Lower lobe of right lung (tissue), 2 donors: ENCODE measurements at places on chromosomes 3 and 15.
A peak's percentile ranks its signal among the peaks of the same experiment; 100 is the strongest.

GRCh38 chr3:195247863-195248189, 23.1 kb downstream of the XXYLT1 start:
- DNase-seq: peak; percentile 24

- no peak for DNase-seq
These were observed 25.8 kb downstream of the LRTM1 start for GRCh38 chr3:54901906-54902685.

GRCh38 chr3:64151342-64151871, 73.9 kb downstream of the PRICKLE2 start:
- no peak for DNase-seq

- DNase-seq: no peak
These were observed 21.2 kb upstream of the TMEM115 start for GRCh38 chr3:50380405-50381085.

DNA sequence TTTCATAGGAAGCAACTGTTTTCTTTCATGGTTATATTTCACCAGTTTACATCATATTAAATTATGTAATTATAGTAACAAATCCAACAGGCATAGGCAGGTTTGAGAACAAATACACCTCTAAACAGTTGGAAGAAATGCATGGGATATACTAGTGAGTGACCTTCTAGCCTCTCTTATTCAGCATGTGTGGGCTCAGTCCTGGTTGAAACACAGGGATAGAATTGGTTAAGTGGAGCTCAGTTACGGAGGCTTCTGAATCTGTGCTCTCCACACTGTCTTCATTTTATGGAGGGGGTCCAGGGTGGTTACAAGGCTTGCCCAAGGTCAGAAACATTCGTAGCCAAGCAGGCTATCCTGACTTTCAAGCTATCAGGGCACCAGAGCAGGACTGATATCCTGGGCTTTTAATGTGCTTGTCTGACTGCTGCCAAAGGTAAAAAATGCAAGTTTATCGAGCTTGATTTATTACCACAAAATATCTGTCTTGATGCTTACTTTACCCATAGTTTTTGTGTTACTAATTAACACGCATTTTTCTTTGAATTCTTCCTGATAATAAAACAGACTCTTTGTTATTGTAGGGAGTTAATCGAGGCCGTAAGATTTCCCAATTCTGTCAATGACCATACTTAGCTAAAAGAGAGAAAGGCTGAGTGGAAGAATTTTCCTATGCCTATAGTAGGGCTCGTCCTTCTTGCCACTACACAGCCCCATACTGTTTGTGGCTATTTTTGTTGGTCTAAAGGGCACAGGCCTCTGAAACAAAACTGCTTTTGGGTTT, 89.6 kb downstream of the FILIP1L start:
- DNase-seq: no peak

DNA sequence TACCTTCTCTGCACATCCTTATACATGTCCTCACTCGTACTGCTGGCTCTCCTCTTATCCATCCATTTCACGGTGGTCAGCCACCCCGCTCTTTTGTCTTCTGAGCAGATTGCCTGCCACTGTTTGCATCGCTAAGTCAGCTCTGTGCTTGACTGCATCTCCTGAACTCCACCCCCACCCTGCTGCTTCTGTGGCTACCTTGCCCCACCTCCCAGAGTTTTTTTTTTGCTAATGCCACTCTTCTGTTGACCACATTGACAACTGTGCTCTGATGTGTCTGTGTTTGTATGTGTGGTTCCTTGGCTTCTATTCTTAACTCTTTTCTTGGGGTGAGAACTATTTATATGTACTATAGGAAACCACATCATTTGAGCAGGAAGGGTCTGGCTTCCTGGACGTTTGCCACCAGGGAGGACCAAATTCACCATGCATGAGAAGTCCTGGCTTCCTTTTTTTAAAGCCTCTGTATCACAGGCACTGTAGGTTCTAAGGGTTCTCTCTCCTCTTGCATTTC, 12.8 kb upstream of the MTMR10 start:
- DNase-seq: no peak

- DNase-seq: no peak
These were observed 4.0 kb downstream of the AP2M1 start for GRCh38 chr3:184178521-184179138.

DNA sequence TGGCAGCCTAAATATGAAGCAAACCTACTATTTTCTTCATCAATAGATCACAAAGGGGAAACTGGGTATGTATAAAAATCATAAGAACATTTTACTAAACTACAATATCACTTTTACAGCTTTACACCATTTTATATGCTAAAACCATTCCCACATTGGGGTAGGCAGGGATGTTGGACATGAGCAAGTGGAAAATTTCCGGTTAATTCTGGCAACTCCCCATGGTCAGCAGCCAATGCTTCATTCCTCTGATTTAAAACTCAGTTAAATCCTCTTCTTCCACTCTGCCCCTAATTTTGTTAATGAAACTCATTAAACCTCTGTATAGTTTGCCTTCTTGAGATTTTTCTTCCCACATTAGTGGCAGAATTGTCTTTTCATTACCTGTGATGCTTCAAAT, 552.5 kb upstream of the NECTIN3 start:
- no peak for DNase-seq

- DNase-seq: no peak
These were observed 2.6 kb upstream of the DPPA4 start for GRCh38 chr3:109339714-109340648.

- no peak for DNase-seq
These were observed 20.8 kb downstream of the FAM174B start for GRCh38 chr15:92634671-92635201.

- DNase-seq: no peak
These were observed 111.5 kb downstream of the NTRK3 start for GRCh38 chr15:88144921-88145653.

- no peak for DNase-seq
These were observed 90.7 kb downstream of the IMPG2 start for GRCh38 chr3:101229681-101230080.

- DNase-seq: peak; percentile 48
These were observed 301.0 kb upstream of the TBL1XR1 start for GRCh38 chr3:177498037-177498857.

- DNase-seq: no peak
These were observed 935.2 kb downstream of the TBL1XR1 start for GRCh38 chr3:176262071-176262470.

DNA sequence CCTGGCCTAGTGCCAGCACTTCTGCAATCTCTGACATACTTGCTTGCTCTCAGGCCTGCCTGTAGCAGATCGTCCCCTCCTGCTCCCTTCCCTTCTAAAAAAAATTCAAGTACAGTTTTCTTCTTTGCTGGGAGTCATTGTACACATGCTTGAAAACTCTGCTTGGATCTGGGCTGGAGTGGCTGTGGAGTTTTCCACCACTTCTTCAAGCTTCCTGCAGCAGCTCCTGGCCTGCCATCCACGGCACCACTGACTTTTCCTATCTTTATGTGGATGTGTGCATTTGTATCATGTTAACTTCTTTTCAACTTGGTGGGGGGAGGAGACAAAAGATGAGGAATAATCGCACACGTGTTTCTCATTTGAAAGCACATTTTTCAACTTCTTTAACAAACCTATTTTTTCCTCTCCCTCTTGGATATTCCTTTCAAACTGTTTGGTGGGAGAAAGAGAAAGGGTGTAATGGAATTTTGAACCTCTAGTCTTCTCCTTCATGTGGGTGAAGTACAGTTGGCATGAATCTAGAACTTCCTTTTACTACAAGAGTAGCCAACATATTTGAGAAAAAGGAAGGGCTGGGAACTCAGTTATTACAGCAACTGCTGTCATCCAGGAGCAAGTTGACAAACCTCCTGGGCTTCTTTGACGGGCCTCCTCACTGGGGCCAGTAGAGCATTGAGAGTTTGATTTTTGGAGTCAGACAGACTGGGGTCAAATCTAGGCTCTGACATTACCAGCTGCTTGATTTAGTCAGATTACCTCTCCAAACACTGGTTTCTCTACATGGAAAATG, 61.2 kb upstream of the LRTM1 start:
- DNase-seq: no peak

GRCh38 chr3:82229397-82229796, 468.0 kb upstream of the GBE1 start:
- no peak for DNase-seq

- DNase-seq: no peak
These were observed 11.3 kb downstream of the ADAM10 start for GRCh38 chr15:58738046-58738707.

DNA sequence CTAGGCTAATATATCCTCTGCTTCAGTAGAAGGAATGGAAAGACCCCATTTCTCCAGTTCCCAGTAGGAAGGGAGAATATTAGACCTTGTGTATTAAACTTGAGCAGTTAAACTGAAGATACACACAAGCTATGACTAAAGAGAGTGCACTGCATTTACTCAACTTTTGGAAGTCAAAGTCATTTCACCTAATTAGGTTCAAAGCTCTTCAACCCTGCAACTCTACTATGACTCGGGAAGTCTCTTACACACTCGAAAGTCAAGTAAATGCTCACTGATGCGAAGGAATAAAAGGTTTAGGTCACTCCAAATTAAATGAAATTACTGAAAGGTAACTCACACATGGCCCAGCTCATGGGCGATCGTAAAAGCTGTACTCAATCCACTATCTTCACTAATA, 33.8 kb downstream of the ADAMTS9 start:
- no peak for DNase-seq

GRCh38 chr3:152123457-152123856, 145.3 kb upstream of the MBNL1 start:
- no peak for DNase-seq

DNA sequence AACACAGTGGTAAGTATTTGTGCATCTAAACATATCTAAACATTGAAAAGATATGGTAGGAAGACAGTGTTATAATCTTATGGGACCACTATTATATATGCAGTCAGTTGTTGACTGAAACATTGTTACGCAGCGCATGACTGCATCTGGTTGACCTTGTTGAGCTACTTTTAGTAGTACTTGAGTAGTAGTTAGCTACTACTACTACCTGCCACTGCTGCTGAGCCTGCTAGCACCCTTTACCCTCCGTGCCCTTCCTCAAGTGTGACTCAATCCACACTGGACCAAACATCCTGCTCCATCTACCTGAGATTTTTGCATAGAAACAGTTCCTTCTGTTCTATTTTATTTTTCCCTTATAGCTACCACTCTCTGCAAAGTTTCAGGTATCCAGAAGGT, 123.6 kb upstream of the STRIT1 start:
- DNase-seq: no peak

- no peak for DNase-seq
These were observed 179.3 kb upstream of the ANKRD28 start for GRCh38 chr3:15977090-15977489.

GRCh38 chr3:134464064-134464688, 21.6 kb downstream of the ANAPC13 start:
- DNase-seq: no peak

DNA sequence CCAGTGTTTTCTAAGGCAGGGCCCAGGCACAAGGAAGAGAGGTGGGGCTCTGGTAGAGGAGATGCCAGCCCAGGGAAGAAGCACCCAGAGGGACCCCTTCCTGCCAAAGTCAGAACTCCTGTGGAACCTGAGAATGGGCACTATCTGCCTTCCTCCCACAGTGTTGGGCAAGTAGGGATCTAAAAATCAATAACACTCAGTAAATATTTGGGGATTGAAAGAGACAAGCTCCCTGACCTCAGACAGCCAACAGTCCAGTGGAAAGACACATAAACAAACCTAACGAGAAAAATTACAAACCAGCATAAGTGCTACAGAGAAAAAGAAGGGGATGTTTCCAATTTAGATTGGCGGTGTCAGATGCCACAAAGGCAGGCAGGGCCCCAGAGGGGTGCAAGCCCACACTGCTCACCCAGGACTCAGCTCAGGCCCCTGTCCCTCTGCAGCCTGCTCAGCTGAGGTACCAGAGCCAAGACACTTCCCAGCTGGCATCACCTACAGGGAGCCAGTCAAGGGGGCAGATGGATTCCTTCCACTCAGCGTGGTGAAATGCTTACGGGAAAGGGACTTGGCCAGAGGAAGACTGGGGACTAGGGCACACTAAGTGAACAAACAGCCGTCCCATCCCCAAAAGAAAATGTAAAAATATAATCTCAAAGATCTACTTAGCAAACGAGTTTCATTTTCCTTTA, 15.9 kb downstream of the ADCY5 start:
- DNase-seq: no peak

GRCh38 chr3:97187771-97188170, 373.4 kb downstream of the EPHA6 start:
- no peak for DNase-seq

- no peak for DNase-seq
These were observed 60.1 kb upstream of the ZNF148 start for GRCh38 chr3:125435231-125435630.

- peak; percentile 47 for DNase-seq
These were observed 438 bp downstream of the SHOX2 start for GRCh38 chr3:158105710-158106253.

DNA sequence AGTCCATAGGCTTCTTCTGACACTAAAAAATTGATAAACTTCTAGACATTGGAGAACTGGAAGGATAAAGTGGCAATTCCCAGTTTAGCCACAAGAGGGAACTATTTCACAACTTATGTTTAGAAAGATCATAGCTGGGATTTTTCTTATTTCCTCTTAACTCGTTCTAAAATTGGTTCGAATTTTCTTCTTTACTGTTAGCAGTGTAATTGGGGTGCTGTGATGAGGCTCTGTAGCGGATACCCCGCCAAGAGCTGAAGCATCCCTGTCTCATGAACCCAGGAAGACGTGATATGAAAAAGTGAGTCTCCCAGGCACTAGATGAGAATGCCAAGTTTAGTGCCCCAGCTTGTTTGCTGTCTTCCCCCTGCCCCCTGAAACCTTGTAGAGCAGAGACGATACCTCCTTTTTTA, 85.1 kb downstream of the PDCD6IP start:
- no peak for DNase-seq

DNA sequence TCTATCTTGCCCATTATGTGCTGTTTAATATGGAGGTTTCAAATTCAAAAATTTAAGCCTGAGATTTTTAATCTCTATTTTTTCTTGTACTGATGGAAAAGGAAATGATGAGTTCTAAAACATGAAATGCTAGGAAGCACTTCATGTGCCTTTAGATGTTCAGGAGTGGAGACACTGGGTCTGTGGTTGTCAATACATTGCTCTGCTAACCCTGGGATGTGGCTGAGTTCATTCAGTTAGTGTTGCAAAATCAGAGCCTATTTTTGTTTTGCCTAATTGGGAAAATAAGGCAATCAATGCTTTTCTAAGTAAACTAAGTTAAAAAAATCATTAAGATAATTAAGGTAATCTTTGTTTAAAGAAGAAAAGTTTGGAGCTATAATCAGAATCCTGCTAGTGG, 83.1 kb downstream of the DIPK2A start:
- no peak for DNase-seq

- no peak for DNase-seq
These were observed 22.6 kb downstream of the SFMBT1 start for GRCh38 chr3:53023072-53023823.

DNA sequence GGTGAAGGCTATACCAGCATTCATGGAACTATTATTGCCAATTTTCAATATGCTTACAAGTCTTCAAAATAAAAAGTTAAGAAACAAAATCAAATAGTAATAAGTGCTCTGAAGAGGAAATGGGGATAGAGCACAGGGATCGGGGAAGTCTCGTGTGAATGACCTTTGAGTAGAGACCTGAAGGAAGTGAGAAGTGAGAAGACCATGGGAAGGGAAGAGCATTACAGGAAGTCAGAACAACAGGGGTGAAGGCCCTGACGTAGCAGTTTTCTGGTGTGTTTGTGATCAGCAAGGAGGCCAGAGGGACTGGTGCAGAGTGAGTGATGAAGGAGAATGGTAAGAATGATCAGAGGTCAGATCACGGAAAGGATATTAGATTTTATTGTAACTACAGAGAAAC, 48.1 kb downstream of the STAC start:
- DNase-seq: no peak
